ENCODE measurements at places on chromosomes 13 and 19.

DNA sequence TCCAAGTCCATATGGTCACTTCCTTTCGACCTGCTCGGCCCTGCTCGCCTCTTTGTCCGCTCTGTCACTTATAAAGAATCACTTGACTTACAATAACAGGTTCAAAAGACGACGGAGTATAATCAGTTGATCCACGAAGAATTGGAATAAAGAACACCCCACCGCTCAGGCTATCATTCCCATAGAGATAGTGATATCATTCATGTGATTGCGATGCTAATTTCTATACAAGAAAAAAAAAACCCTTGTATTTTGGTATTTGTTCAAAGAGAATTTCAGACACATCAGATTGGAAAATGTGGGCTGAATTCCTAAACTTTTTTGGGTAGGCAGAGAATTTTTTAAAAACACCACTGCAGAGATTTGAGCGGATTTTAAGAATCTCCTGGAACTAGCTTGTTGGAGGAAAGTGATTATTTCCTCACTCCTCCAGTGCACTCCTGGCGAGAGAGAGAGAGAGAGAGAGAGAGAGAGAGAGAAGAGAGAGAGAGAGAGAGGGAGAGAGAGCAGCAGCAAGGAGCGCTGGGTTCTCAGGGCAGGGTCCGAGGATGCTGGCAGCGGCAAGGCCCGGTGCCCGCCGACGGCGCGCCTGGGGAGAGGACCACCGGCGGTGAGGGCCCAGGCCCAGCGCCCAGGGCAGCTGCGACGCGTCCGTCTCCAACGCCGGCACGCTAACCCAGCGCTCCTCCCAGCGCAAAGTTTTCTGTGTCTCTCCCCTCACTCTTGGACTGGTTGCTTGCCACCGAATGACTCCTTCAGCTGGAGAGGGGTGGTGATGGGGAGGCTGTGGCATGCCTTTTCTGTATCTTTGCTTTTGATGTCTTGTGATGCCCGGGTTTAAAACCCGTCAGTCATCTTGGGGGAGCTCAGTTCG lies 149.0 kb upstream of the ZNF536 start:
- no peak for DNase-seq

DNA sequence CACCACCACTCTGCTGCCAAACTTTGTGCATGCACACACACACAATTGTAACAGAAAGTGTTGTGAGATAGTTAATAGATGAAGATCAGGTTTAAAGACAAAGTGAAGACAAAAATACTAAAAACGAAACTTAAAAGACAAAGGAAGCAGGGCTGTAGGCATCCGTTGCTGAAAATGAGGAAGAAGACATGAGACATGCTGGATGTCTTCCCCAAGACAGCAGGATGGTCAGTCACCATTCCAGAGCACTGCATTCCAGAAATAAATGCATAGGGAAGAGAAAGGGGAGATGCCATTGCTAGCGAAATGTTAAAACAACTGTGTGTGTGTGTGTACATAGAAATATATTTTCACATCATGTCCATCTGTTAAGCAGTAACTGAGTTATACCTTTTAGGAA lies 520.1 kb downstream of the SUCLA2 start:
- DNase-seq = no peak

- DNase-seq = no peak
Observed at GRCh38 chr13:78102121-78102677, 183.6 kb upstream of the EDNRB start.

GRCh38 chr19:7007859-7008258 lies 13.4 kb downstream of the MBD3L2B start:
- DNase-seq = no peak

DNA sequence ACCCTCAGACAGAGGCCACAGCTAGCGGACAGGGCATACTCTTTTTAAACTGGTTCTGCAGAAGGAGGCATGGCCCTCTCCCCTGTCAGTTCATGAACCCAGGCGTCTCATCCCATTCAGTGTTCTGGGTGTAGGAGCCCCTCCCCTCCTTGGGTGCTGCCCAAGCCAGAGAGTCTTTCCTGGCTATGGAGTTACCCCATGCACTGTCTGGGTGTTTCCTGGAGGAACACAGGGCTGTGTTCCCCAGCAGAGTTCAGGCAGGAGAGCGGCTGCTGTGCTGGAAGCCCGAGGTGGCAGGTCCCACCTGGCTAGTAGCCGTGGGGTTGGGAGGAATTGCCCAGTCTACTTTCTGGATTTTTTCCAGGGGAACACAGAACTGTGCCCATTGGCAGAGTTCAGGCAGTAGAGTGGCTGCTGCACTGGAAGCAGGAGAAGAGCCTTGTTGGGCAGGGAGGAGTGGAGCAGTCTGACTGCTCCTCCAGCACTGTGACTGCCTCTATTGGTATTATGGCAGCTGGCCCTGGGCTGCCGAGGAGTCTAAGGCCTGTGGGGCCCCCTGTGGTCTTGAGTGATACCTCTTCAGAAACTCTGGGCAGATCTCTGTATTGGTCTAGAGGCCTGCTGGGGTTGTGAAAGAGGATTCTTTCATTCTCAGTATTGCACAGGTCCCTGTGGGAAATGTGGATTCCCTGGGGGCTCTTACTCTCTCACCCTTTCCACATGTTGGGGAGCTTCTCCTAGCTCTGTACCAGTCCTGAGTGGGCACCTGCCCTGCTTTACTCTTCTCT lies 168.3 kb downstream of the PCDH20 start:
- DNase-seq = no peak

DNA sequence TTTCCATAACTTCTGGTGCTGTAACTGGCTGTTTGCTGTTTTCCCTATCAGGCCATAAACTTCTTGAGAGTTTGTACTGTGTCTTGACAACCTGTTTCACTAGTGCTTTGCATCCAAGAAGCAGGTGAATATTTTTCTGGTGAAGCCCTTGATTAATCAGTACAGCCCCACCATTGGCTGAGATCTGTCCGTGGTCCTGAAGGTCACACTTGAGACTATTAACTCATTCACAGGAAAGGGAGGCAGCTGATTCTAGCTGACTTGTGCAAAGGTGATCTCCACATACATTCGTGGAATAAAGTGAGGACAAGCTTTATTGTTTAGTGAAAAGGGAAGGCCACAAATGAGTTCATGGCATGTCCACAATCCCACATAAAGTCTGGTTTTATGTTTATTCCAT lies 61.4 kb upstream of the ZNF835 start:
- DNase-seq = no peak

GRCh38 chr13:22082437-22083100 lies 411.7 kb downstream of the FGF9 start:
- no peak for DNase-seq

DNA sequence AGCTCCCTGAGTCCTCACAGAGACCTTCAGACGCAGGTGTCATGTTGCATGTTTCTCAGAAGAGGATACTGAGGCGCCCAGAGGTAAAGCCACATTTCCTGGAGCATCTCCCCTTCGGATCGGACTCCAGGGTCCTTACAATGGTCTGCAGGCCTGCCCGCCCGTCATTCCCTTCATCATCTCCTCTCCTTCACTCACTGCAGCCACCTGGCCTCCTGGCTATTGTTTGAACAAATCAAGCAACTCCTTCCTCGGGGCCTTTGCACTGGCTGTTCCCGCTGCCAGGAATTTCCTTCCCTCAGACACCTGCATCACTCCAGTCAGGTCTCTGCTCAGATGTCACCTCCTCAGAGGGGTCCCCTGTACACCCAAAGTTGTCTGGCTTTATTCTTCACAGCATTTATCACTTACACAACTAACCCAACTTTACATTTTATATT lies 20.3 kb downstream of the CEACAM16 start:
- DNase-seq = no peak

GRCh38 chr13:114134111-114134943 lies 1.9 kb upstream of the RASA3 start:
- no peak for DNase-seq

DNA sequence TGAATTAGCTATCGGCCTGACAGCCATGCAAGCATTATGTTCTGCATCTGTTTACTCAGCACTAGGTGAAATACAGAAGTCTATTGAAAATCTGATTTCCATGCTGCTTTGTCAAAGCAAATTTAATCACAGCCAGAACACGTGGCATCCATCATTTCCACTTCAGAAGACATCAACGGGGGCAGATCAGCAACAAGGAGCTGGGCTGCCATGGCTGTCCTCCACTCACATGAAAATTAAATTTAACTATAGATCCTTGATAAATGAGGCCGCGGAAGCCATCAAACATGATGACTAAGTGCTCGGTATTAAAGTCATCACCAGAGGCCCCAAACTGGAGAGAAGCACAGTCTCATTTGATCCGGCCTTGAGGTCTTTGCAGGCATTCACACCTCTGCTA lies 443.5 kb downstream of the HS6ST3 start:
- DNase-seq = no peak

DNA sequence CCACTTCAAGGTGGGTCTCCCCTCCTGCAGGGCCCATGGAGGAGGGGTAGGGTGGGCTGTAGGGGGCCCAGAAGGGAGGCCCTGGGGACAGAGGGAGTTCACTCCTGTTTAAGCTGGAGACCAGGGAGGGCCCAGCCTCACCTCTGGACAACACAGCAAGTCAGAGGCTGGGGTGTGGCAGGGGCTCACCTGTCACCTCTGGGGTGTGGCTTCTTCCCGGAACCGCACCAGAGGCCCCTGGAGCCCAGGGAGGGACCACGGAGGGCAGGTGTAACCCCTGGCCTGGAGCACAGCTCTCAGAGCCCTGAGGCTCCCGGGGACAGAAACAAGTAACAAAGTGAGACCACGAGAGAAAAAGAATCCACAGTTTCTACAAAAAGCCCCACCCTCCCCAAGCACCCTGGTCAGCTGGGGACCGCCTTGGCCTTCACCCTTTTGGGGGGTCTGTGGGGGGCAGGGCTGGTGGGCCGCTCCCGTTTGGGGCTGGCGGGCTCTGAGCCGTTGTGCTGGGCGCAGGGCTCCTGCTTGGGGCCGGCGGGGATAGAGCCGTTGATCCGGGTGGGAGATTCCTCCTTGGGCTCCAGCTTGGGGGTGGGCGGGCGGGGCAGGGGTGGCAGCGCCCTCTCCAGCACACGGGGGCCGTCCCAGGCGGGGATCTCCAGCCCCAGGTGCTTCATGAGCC lies 8.0 kb downstream of the SIRT6 start:
- no peak for DNase-seq

GRCh38 chr13:48000559-48001113 lies 437 bp downstream of the SUCLA2 start:
- no peak for DNase-seq

Data from T1000 (cell line).